Small intestine (tissue), 16 donors: ENCODE measurements at places on chromosomes 7 and 10. TPM values are rescaled to one million over a fixed set of nuclear protein-coding genes. Genes with fewer than 3 reads are reported as not detected.

Gene VWDE
- polyA plus RNA-seq: 0.01 TPM

Gene SUN3
- polyA plus RNA-seq: not detected

Gene KLF14
- polyA plus RNA-seq: not detected

Gene MYH16
- not detected for polyA plus RNA-seq

Gene PRLHR
- polyA plus RNA-seq: not detected

Gene ARHGAP22
- polyA plus RNA-seq: not detected

Gene CLEC2L
- 1.4 TPM for polyA plus RNA-seq

Gene PMPCB
- 66.6 TPM for polyA plus RNA-seq
